ENCODE measurements at places on chromosomes 5 and 9.

GRCh38 chr5:125595095-125595494 is 828.1 kb upstream of the GRAMD2B start:
- DNase-seq: peak; percentile 23

DNA sequence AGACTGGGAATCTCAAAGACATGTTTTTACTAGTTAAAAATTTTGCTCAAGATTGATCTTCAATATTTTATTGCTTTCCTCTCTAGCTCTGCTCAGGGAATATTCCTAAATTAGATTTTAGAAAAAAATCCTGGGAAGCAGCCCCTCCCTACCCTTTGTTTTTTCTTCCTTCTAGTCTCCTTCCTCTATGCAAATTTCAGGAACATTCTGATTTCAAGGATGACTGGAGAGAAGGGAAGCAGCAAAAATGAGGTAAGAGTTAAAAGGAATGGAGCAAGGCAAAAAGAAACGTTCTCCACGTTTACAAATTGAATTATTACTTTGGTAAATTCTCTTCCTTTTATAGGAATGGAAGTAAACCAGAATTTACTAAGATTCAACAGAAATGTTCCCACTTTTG is 493.4 kb upstream of the TUSC1 start:
- DNase-seq: no peak

- no peak for DNase-seq
Observed at GRCh38 chr5:112472614-112473013, 53.5 kb upstream of the EPB41L4A start.

GRCh38 chr5:123262216-123262823 is 160.9 kb downstream of the CEP120 start:
- DNase-seq: no peak

DNA sequence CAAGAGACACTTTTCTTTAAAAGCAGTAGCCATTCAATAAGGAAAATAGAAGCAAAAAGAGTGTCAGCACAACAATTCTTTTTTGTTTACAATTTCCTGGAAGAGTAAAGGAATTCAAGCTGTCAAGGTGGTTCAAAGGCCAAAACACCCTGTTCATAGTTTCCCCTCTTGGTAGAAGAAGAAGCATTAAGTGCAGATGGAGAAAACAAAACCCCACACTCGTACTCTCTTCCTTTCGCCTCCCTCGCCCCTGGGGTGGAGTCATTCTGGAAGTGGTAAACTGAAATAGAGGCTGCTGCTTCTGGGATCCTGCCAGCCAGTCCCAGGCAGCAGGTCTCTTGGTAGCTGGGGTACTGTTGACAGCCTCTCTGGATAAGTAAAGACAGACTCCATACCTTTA is 105.0 kb downstream of the ANKRD55 start:
- DNase-seq: no peak

- peak; percentile 46 for DNase-seq
Observed at GRCh38 chr5:58447226-58447625, 12.7 kb downstream of the PLK2 start.

DNA sequence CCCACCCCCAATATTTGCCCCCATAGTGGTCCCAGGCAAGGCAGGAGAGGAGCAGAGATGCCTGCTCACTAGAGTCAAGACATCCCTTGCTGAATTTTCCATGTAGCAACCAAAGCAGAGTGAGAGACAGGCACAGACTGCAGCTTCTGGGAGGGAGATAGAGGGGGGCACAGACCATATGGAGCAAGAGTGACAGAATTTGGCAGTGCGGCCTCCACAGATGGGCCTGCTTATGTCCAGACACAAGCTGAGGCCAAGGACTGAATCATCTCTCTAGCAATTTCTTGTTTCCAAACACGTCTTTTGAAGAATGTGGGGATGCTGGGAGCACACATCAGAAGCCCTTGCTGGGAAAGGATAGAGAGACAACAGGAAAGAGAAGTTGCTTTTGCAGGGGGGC is 53.0 kb upstream of the ALDH1B1 start:
- peak; percentile 86 for DNase-seq

- no peak for DNase-seq
Observed at GRCh38 chr9:118295413-118295812, 591.2 kb downstream of the TLR4 start.

- no peak for DNase-seq
Observed at GRCh38 chr5:145497052-145497451, 338.1 kb downstream of the PRELID2 start.

GRCh38 chr9:113606510-113606909 is 143.0 kb downstream of the RGS3 start:
- DNase-seq: no peak
